ENCODE measurements at places on chromosomes 13 and 19. TPM values are rescaled to one million over a fixed set of nuclear protein-coding genes. Genes with fewer than 3 reads are reported as not detected.
A peak's percentile ranks its signal among the peaks of the same experiment; 100 is the strongest.

GRCh38 chr13:103006641-103007426 is 59.4 kb downstream of the SLC10A2 start:
- H3K27ac ChIP-seq, result no peak overlapping the region
- H3K4me3 ChIP-seq, result no peak overlapping the region
- H3K27me3 ChIP-seq, result no peaks in the 10 kb centered on the region
- DNase-seq, result no peak
- H3K4me1 ChIP-seq, result no peaks in the 10 kb centered on the region

DNA sequence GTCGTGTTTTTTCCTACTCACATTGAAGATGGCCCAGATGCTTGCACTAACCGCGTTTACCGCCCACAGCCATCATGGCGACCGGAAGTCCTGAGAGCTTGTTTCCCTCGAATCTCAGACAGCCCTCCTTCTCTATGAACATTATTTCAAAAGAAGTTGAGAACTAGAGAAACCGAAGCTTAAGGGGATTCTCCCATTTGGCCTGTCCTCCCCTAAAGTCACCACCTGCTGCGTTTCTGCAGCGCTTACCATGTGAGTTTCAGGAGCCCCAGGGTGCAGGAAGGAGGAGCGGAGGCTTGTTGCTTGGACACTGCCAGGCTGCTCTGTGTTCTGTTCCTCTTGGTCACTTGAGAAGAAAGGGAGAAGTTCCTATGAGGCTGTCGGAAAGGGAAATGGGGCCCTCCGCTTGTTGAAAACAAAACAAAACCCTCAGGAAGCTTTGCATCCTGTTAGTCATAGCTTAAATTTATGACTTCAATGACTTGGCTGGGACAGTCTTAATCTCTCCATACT is 6.2 kb downstream of the CARD8 start:
- H3K4me3 ChIP-seq, result peak overlapping the region; percentile 39
- H3K27ac ChIP-seq, result peak overlapping the region; percentile 75
- H3K27me3 ChIP-seq, result no peaks in the 10 kb centered on the region
- H3K4me1 ChIP-seq, result peaks cover 7% of the 10 kb centered on the region
- peak; percentile 78 for DNase-seq

The IL4I1 gene
- 2.1 TPM for polyA plus RNA-seq

DNA sequence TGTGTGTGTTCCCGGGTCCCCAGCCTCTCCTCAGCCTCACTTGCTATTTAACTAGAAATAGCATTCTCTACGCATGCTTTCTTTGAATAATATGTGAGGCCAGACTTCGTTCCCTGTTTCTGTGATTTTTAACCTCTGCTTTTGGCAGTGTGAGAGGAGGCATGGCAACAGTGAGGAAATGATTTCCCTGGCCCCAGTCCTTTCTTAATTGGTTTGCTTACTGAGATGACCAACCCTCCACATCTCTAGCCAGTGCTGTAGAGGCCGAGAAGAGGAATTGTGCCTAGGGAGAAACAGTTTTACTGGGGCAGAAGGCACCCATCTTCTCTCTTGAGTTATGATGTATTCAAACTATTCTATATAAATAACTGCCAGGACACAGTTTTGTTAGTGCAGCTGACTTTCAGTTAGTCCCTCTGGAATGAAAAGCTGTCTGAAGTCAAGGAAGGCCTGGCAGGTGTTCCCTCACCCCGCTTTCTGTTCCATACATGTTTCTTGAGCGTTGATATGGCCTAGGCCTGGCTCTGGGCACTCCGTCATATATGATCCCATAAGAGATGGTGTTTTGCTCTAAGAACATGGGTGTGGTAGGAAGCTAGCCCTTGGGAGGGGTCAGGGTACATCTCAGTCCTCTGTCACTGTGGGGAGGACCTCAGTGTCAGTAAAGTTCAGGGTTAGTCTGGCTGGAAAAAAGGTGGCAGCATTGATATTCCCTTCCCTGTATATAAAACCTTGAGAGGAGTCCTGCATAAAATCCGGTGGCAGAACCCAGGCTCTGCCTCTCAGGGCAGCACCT is 73.7 kb upstream of the NPAS1 start:
- no peak overlapping the region for H3K4me3 ChIP-seq
- H3K36me3 ChIP-seq, result no peaks in the 10 kb centered on the region
- H3K27ac ChIP-seq, result peak overlapping the region; percentile 36
- peaks cover 30% of the 10 kb centered on the region for H3K4me1 ChIP-seq
- DNase-seq, result no peak

DNA sequence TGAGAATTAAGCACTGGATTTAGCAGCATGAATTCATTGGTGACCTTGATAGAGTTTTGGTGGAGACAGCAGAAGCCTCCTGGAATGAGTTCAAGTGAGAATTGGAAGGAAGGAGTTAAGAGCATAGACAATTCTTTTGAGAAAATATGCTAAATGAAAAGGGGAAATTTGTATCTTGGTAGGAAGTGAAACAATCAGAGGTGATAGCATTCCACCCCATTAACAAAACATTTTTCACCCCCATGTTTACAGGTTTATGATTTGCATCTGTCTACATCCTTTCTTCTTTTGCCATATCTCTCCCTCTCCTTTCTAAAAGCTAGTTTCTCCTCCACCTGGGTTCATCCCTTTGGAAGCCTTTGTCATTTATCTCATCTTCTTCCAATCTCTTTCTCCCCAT is 27.5 kb downstream of the LNX2 start:
- no peak overlapping the region for H3K4me3 ChIP-seq
- no peak overlapping the region for H3K27ac ChIP-seq
- H3K27me3 ChIP-seq, result no peaks in the 10 kb centered on the region
- no peak for DNase-seq
- peaks cover 42% of the 10 kb centered on the region for H3K4me1 ChIP-seq

GRCh38 chr19:7104747-7105447 is 35.4 kb downstream of the ZNF557 start:
- H3K27me3 ChIP-seq, result no peaks in the 10 kb centered on the region
- peaks cover 6% of the 10 kb centered on the region for H3K4me1 ChIP-seq
- DNase-seq, result peak; percentile 48
- no peaks in the 10 kb centered on the region for H3K36me3 ChIP-seq
- no peak overlapping the region for H3K4me3 ChIP-seq

DNA sequence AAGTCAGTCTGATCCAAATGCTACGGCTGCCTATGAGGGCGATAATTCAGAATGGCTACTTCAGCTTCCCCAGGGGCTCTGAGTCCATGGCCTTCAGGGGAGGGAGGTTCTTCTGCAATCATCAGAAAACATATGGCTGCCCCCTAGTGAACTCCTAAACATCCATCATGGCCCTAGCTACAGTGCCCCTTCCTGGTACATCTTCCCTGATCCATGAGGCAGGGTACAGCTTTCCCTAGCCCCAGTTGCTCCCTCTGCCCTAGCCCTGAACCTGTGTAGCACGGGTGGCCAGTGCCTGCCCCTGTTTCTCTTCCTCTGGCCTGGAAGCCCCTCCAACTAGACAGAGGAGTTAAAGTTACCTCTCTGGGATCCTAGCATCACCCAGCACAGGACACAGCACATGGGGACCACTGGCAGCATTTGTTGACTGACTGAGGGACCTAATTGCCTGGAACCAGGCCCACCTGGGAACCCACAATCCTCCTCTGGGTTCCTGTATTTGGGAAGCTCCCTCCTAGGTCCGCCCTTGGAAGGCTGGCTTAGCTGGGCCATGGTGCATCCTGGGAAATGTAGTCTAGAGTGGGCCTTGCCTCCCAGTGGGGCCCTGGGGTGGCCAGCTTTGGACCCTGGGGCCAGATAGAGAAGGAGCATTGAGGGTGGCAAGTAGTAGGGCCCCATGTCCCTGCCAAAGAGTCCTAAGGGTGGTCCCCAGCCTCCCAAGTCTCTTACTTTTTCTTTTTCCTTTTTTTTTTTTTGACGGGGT is 17.7 kb upstream of the SEMA6B start:
- H3K4me3 ChIP-seq, result no peak overlapping the region
- H3K4me1 ChIP-seq, result no peaks in the 10 kb centered on the region
- peak overlapping the region; percentile 22 for H3K27ac ChIP-seq
- H3K27me3 ChIP-seq, result no peaks in the 10 kb centered on the region
- DNase-seq, result no peak
- H3K36me3 ChIP-seq, result no peaks in the 10 kb centered on the region

DNA sequence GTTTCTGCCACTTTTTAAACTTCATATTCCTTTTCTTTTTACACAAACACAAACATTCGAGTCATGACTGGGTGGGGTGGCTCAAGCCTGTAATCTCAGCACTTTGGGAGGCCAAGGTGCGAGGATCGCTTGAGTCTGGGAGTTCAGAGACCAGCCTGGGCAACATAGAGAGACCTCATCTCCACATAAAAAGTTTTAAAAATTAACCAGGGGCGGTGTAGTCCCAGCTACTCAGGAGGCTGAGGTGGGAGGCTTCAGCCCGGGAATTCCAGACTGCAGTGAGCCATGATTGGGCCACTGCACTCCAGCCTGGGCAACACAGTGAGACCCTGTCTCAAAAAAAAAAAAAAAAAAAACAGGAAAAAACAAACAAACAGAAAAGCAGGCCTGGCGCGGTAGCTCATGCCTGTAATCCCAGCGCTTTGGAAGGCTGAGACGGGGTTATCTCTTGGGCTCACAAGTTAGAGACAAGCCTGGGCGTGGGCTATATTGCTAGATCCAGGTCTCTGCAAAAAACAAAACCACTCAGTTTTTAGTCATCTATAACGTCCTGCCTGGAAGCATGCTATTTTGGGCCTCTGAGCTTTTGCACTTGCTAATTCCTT is 583 bp upstream of the BAX start:
- DNase-seq, result no peak
- peaks cover 10% of the 10 kb centered on the region for H3K4me1 ChIP-seq
- no peaks in the 10 kb centered on the region for H3K36me3 ChIP-seq
- H3K27me3 ChIP-seq, result no peaks in the 10 kb centered on the region
- peak overlapping the region; percentile 82 for H3K4me3 ChIP-seq
- H3K27ac ChIP-seq, result peak overlapping the region; percentile 3

GRCh38 chr13:78826936-78827335 is 168.0 kb upstream of the OBI1 start:
- no peak overlapping the region for H3K27ac ChIP-seq
- DNase-seq, result no peak
- no peaks in the 10 kb centered on the region for H3K36me3 ChIP-seq
- H3K4me3 ChIP-seq, result no peak overlapping the region
- no peaks in the 10 kb centered on the region for H3K27me3 ChIP-seq

DNA sequence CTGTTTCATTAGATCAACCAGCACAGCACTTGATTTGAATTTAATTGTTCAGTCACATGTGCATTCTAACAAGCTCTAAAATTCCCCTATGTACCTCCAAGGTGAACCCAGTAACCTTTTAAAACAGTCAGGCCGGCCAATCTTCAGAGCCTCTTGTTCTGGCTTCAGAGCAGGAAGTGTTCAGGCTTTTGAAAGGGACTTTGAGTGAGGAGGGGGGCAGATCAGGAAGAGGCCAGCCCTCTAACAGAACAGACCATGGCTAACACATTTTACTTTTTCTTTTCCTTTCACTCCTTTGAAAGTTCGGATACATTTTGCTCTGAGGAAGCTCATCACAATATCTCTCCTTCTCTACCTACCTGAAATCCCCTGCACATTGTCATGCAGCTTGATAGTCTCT is 390.3 kb downstream of the TBC1D4 start:
- no peak for DNase-seq
- no peaks in the 10 kb centered on the region for H3K27me3 ChIP-seq
- H3K4me1 ChIP-seq, result no peaks in the 10 kb centered on the region
- H3K4me3 ChIP-seq, result no peak overlapping the region
- H3K36me3 ChIP-seq, result no peaks in the 10 kb centered on the region

The RDH8 gene
- not detected for polyA plus RNA-seq

DNA sequence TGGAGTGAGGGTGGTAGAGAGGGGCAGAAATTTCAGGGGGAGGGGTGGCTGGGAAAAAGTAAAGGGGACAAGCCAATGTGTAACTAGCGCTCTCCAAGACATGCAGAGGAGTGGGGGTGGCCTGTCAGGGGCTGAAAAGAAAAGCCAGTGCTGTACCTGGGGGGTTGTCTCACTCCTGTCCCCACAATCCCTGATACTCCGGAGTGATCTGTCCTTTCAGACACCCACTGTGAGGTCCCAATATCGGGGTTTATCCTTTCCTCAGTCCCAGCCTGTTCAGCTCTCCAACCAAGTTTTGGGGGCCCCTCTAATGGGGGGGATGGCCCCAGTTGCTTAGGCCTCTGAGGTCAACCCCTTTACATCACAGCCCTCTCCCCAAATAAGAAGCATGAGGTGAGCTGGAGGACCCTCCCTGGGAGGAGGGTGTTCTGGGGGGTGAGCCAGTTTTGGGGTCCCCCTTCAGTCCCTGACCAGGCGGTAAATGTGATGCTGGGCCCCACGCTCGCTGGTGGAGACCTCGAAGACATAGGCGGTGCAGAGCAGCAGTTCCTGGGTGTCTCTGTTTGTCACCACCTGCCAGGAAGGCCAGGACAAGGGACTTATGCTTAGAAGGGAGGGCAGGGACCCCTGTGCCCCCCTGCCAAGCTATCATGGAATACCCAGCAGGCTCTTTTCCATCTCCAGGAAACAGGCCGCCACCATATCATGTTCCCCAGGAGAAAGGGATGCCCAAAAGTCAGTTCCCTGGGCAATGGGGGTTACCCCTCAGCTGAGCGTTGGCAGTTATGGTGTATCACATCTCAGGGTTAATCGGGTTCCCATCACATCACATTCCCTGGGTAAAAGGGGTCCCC is 5.9 kb downstream of the CD37 start:
- peaks cover 13% of the 10 kb centered on the region for H3K4me1 ChIP-seq
- H3K36me3 ChIP-seq, result peaks cover 20% of the 10 kb centered on the region
- no peak overlapping the region for H3K4me3 ChIP-seq
- H3K27ac ChIP-seq, result no peak overlapping the region

DNA sequence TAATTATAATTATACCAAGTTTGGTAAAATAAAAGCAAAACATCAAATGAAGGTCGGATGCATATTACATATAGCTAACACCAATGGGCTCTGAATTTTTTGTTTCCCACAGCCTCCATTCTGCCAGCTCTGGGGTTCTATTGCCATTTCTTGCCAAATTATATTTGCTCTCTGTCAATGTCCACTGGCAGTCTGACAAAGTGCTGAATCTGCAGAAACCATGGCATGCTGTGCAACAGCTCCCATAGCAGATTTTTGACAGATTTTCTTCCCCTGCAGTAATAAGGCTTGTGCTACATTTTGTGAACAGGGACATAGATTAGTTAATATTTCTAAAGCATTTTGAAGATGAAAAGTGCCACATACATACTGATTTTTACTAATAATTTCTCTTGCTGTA is 1102.1 kb downstream of the DIAPH3 start:
- H3K36me3 ChIP-seq, result no peaks in the 10 kb centered on the region
- DNase-seq, result no peak
- no peaks in the 10 kb centered on the region for H3K27me3 ChIP-seq
- no peak overlapping the region for H3K27ac ChIP-seq
- no peak overlapping the region for H3K4me3 ChIP-seq

- no peak overlapping the region for H3K4me3 ChIP-seq
- H3K27me3 ChIP-seq, result no peaks in the 10 kb centered on the region
- no peak for DNase-seq
- no peak overlapping the region for H3K27ac ChIP-seq
- H3K36me3 ChIP-seq, result no peaks in the 10 kb centered on the region
These were observed 159.5 kb downstream of the PRR20E start for GRCh38 chr13:57326532-57326931.

The IGFL1 gene
- not detected for polyA plus RNA-seq
